ENCODE measurements at places on chromosomes 3 and 15. TPM values are rescaled to one million over a fixed set of nuclear protein-coding genes. Genes with fewer than 3 reads are reported as not detected.

- no peak for DNase-seq
These were observed 55.8 kb downstream of the TMED3 start for GRCh38 chr15:79366691-79367090.

The RARRES1 gene
- not detected for total RNA-seq

DNA sequence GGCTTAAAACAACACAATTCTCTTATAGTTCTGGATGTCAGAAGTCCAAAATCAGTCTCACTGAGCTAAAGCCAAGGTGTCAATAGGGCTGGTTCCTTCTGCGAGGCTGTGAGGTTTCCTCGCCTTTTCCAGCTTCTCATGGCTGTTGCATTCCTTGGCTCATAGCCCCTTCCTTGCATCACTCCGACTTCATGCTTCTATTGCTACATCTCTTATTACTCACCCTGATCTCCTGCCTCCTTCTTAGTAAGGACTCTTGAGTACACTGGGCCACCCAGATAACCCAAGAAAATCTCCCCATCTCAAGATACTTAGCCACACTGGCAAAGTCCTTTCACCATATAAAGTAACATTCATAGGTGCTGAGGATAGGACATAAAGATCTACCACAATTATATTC lies 193.9 kb downstream of the ADAMTS17 start:
- no peak for DNase-seq

The IQCF5 gene
- total RNA-seq, result not detected

- no peak for DNase-seq
These were observed 2.0 kb downstream of the OR4F15 start for GRCh38 chr15:101813803-101814534.

GRCh38 chr3:32309654-32310242 lies 71.3 kb downstream of the CMTM8 start:
- no peak for DNase-seq

The ZNF385D gene
- total RNA-seq, result not detected

DNA sequence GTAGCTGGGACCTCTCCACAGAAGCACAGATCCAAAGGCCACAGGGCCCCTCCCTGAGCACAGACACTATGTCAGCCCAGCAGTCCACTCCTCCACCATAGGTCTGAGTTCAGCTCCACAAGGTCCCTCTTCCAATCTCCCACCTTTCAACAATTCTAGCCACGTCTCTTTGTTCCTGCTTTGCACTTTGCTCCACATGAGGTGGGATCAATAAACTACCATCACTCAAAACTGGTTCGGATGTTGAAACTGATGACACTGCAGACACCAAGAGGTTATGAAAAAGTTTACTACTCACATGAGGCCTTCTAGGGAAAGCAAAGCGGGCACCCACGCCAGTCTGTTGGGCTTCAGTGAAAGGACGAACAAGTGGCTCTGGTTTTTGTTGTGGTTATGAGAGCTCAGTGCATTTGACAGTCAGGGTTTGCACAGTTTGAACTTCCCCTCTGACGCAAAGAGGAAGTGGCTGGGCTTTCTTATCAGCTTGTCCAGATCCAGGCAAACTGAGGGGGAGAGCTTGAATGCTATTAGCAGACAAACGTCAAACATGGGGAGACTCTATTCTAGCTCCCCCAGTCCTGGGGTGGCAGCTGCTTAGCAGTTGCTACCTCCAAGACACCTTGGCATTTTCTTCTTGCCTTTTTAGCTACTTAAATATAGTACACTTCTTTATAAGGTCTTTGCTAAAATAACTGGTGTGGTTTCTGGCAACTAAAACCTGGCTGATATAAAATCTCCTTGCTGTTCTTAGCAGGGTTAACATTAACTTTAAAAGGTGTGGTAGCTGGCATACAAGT lies 37.8 kb downstream of the ZNF445 start:
- peak; percentile 77 for DNase-seq

The KBTBD13 gene
- not detected for total RNA-seq

- no peak for DNase-seq
These were observed 591.4 kb downstream of the NLGN1 start for GRCh38 chr3:173988909-173989308.

The CALML4 gene
- 9.6 TPM for total RNA-seq

GRCh38 chr3:183766745-183767606 lies 58.4 kb downstream of the MAP6D1 start:
- DNase-seq, result peak; percentile 58

The ERC2 gene
- total RNA-seq, result not detected

DNA sequence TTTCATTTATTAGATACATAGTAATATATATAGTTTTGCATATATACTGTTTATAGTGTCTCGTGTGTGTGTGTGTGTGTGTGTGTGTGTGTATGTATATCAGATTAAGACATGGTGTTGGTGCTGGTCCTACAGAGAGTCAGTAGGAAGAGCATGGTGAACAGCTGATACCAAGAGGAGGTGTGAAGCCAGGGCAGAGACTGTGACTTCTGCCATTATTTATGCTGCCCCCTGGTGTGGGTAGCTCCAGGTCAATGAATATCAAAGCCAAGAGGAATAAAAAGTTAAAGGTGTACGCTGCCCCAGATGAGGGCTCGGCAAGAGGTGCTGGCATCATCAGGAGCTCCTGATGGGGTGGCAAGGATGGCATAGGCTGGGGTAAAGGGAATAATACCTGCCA lies 299.5 kb upstream of the RASGRP1 start:
- no peak for DNase-seq

DNA sequence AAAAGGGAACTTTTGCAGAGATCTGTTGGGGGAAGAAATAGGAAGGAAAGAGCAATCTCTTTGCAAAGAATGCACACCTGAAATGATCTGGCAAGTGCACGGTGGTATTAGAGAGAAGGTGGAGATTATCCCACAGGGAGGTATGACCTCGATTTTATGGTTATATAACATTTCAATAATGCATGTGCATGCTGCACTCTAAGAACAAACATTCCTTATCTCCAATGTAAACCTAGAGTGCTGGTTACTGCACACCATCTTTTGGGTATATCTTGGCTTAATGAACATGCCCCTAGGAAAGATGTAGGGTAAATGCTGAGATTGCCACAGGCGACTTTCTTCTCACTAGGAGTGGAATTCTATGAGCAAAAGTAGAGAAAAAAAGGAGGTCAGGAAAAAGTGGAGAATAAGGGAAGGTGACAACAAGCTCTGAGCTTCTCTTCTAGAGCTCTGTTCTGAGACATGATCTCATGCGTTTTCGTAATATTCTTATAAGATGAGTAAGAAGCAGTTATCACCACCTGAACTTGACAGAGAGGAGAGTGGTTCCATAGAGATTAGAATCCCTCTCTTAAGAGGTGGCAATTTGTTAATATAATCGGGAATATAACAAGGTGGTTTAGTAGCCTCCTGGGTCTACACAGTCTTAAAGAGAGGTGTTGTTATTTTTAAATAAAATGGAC lies 117.5 kb upstream of the TMC3 start:
- DNase-seq, result no peak

DNA sequence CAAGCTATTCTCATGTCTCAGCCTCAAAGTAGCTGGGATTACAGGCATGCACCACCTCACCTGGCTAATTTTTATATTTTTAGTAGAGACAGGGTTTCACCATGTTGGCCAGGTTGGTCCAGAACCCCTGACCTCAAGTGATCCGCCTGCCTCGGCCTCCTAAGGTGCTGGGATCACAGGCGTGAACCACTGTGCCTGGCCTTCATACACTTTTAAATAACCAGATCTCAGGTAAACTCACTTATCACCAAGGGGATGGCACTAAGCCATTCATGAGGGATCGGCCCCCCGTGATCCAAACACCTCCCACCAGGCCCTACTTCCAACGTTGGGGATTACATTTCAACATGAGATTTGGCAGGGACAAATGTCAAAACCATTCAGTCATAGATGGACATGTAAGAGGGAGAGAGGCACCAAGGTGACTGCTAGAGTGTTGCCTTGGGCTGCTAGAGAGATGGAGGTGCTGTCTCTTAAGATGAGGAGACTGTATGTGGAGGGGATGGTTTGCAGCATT lies 13.3 kb upstream of the DOCK3 start:
- no peak for DNase-seq
